ENCODE measurements at places on chromosomes 7 and 10.

DNA sequence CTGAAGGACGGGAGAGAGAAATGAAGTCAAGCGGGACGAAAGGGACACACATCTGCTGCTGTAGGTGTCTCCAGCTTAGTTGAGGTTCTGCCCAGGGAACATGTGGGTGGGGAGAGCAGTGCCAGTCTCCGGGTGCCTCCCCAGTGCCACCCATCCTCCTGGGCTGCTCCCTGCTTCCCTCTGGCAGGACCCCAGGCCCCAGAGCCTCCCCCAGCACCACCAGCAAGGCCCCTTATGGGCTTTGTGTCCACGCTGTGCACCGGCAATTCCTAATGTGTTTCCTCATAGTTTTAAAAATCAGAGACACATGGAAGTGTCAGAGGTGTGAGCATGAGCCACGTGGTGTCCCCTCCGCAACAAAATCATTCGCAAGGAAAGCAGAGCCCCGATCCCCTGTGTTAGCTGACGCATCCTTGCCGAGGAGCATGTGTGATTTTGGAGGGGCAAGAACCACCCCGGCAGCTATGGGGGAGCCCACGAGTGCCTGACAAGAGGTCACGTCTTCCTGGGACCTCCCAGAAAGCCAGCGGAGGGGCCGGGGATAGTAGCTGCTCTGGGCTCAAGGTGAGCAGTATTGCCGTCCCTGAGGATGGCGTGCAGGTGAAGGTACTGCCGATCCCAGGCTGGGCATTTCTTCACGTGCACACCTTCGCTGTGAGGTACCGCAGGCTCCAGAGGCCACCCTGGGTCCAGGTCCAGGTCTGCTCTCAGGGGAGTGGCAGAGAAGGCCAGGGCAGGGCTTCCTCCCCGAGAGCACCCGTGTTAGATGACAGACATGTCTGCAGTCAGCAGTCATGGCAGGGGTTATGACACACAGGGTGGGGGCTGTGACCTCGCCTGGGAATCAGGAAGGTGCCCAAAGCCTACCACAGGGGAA is 448.2 kb upstream of the FOXK1 start:
- no peak for DNase-seq

- DNase-seq, result no peak
Observed at GRCh38 chr10:28719789-28720436, 42.6 kb downstream of the BAMBI start.

DNA sequence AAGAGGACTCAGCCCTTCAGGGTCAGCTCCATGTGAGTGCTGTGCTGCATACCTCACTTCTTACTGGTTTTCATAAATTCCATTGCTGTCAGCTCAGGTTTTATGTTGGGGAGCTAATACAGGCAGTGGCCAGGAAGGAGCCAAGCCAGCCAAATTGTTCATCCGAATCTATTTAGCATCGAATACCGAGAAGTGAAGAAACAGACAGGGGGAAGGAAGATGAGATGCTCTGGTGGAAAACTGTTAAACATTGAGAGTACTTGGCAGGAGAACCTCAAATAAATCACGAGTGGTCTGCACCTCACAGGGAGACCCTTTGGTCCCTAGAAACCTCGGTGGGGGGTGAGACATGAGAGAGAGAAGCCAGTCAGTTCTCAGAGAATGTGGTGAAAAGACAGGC is 196.0 kb upstream of the TMEM72 start:
- no peak for DNase-seq

- no peak for DNase-seq
Observed at GRCh38 chr7:2947058-2947780, 96.4 kb downstream of the CARD11 start.

- no peak for DNase-seq
Observed at GRCh38 chr7:105278973-105279687, 109.6 kb downstream of the SRPK2 start.

- DNase-seq, result no peak
Observed at GRCh38 chr10:112369495-112370423, 4.2 kb upstream of the ACSL5 start.

DNA sequence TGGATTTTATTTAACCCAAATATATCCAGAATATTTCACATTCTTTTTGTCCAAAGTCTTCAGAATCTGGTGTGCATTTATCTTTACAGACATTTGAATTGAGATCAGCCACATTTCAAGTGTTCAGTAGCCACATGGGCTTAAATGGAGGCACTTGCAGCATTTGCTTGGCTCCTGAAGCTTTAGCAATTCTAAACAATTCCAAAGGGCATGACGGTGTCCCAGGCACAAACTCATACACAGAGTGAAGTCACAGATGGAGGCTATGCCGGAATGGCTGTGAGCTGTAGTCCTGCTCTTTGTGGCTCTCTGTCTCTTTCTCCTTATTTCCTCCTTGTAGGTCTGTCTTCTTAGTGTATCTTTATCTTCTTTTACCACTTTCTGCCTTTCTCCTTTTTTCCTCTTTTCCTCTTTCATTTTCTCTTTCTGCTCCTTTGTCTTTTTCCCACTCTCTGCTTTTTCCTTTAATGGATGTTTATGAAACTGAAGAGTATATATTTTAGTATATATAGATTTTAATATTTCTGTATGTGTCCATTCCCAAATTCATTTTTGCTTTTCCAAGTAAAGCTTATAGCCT is 7.7 kb downstream of the AGBL3 start:
- DNase-seq, result no peak

GRCh38 chr10:132677096-132677472 is 108.9 kb downstream of the NKX6-2 start:
- DNase-seq, result no peak

GRCh38 chr7:101747053-101747878 is 70.2 kb upstream of the CUX1 start:
- no peak for DNase-seq

All from activated CD4-positive, alpha-beta T cell treated with anti-CD3 and anti-CD28 coated beads, Interleukin-2, amount 50 U/mL, for 48 hours (primary cell).